ENCODE measurements at places on chromosomes 6 and 20. TPM values are rescaled to one million over a fixed set of nuclear protein-coding genes. Genes with fewer than 3 reads are reported as not detected.
A peak's percentile ranks its signal among the peaks of the same experiment; 100 is the strongest.

DNA sequence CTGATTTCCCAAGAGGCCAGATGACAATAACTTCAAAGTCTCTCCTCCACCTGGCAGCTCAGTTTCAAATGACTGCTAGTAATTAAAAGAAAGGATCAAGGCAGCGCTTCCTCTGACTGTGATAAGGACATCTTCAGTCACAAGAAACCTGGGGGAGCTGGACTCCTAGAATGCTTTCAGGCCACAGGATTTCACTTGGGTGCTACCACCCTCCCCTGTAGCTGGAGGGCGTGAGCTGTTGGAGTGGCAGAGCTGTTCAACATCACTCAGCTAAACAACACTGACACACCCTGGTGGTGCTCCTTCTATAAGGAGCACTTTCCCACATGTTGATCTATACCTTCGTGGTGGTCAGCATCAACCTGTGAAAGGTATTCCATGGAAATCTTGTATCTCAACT, 2.2 kb upstream of the CNR1 start:
- H3K27me3 ChIP-seq = no peaks in the 10 kb centered on the region
- no peak for DNase-seq
- H3K4me3 ChIP-seq = no peak overlapping the region
- no peak overlapping the region for H3K27ac ChIP-seq

- H3K36me3 ChIP-seq = peaks cover 6% of the 10 kb centered on the region
- H3K4me1 ChIP-seq = peaks cover 17% of the 10 kb centered on the region
- peak; percentile 63 for DNase-seq
These were observed at the start of gene EDEM2 for GRCh38 chr20:35146920-35147574. Gene EDEM2, minus strand, starts transcription at chr20:35147336. Its CDS starts 78 bp downstream, at chr20:35147258.

DNA sequence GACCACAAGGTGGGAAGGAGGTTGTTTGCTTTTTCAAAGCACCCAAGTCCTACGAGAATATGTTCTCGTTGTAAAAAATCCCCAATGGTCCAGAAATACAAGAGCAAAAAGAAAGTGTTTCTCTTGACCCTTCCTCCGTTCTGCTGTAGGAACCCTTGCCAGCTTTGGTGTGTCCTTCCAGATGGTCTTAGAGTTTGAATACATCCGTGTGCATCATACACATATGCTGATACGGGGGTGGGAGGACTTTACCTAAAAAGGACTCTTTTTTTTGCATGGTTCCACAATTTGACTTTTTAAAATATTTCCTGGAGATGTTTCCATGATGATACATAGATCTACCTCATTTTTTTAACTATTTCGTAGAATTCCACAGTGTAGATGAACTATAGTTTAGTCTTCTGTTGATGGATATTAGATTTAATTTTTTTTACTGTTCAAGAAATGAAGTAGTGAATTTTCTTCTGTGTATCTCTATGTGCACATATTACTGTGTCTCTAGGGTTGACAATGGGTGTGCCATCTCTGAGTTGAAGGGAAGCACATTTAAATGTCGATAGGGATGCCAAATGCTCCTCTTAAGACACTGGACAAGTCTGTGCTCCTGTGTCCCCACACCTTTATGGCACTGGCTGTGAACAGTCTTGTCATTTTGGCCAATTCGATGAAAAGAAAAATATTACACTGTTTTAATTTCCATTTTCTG, 182.1 kb upstream of the SNX9 start:
- no peaks in the 10 kb centered on the region for H3K27me3 ChIP-seq
- no peak overlapping the region for H3K27ac ChIP-seq
- DNase-seq = no peak

DNA sequence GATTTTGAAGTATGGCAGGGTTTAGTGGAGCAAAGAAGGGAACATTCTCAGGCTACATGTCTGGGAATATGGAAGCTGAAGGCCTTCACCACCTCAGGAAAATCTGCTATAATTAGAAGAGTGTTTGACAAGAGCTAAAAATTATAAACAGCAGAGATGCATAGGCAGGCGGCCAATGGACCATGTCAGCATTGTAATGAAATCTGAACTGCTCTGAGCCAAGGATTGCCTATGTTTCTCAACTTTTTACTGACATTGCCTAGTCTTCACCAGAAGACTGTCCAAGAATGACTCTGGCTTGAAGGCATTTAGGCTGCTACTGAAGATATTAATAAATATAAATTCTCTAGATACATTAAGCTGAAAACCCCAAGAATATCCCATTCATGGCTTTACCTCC, 84.1 kb downstream of the C6orf52 start:
- no peak overlapping the region for H3K4me3 ChIP-seq
- peaks cover 22% of the 10 kb centered on the region for H3K4me1 ChIP-seq
- peak overlapping the region; percentile 54 for H3K27ac ChIP-seq
- no peak for DNase-seq

GRCh38 chr6:45491048-45491735, 113.5 kb upstream of the SUPT3H start:
- no peaks in the 10 kb centered on the region for H3K27me3 ChIP-seq
- no peaks in the 10 kb centered on the region for H3K36me3 ChIP-seq
- DNase-seq = no peak
- H3K4me1 ChIP-seq = no peaks in the 10 kb centered on the region
- H3K27ac ChIP-seq = no peak overlapping the region

GRCh38 chr6:111487661-111488060, 4.6 kb upstream of the REV3L start:
- no peak overlapping the region for H3K4me3 ChIP-seq
- no peak overlapping the region for H3K27ac ChIP-seq
- DNase-seq = no peak
- no peaks in the 10 kb centered on the region for H3K27me3 ChIP-seq
- peaks cover 37% of the 10 kb centered on the region for H3K4me1 ChIP-seq

GRCh38 chr6:167825332-167826229, 1.1 kb upstream of the AFDN start:
- DNase-seq = no peak
- H3K4me1 ChIP-seq = peaks cover 16% of the 10 kb centered on the region
- peak overlapping the region; percentile 41 for H3K27ac ChIP-seq
- H3K4me3 ChIP-seq = peak overlapping the region; percentile 88
- no peaks in the 10 kb centered on the region for H3K27me3 ChIP-seq

DNA sequence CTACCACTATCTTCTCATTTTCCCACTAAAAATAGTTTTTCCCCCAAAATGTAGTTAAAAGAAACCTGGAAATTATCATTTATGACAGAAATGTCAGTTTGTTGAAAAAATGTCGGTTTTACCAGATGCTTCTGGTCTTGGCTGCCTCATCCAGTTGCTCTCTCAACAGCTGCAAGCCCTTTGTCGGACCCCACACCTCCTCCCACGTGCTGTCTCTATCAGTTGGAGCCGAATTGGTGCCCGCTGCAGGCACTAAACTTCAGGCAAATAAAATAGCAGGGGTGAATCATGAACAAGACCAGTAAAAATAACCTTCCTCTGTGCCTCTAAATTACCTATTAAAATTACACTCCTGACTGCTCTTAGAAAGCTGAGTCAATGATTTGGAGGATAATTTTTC, 129.5 kb upstream of the CEP162 start:
- no peak overlapping the region for H3K27ac ChIP-seq
- H3K4me3 ChIP-seq = no peak overlapping the region
- H3K27me3 ChIP-seq = no peaks in the 10 kb centered on the region

GRCh38 chr20:46144432-46145025, 26.4 kb downstream of the CD40 start:
- H3K4me3 ChIP-seq = no peak overlapping the region
- no peaks in the 10 kb centered on the region for H3K27me3 ChIP-seq
- H3K36me3 ChIP-seq = no peaks in the 10 kb centered on the region
- DNase-seq = no peak
- H3K27ac ChIP-seq = no peak overlapping the region

DNA sequence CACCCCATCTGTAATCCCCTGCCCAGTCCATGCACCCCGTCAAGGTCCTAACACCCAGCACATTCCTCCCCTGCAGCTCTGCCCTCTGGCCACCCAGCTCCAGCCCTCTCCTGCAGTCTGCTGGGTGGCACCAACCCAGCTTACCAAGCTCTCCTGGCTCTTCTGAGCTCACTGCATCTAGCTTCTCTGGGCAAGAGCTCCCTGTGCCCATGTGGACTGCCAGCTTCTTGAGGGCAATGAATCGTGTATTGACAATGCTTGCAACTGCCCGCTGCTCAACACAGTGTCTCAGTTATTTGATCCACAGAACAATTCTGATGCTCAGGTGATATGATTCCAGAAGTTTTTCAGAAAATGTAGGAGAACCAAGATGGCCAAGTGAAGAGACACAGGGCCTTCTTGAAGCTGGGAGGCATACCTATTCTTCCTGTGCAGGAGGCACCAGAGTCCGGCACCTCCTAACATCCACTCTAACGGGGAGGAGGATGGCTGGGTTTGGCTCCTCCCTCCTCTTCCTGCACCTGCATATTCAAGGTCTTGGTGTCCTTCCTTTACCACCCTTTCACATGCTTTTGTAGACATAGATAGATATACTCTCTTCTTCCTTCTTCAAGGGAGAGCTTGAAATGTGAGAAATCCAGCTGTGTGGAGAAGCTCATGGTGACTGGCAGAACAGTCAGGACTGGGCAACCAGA, 85.6 kb downstream of the TRERF1 start:
- H3K4me3 ChIP-seq = no peak overlapping the region
- no peaks in the 10 kb centered on the region for H3K27me3 ChIP-seq
- no peaks in the 10 kb centered on the region for H3K36me3 ChIP-seq
- no peak for DNase-seq
- no peaks in the 10 kb centered on the region for H3K4me1 ChIP-seq

- H3K4me1 ChIP-seq = peaks cover 11% of the 10 kb centered on the region
- no peak overlapping the region for H3K4me3 ChIP-seq
- no peak for DNase-seq
- no peaks in the 10 kb centered on the region for H3K27me3 ChIP-seq
These were observed 334.0 kb downstream of the THBS2 start for GRCh38 chr6:168919470-168920179.

DNA sequence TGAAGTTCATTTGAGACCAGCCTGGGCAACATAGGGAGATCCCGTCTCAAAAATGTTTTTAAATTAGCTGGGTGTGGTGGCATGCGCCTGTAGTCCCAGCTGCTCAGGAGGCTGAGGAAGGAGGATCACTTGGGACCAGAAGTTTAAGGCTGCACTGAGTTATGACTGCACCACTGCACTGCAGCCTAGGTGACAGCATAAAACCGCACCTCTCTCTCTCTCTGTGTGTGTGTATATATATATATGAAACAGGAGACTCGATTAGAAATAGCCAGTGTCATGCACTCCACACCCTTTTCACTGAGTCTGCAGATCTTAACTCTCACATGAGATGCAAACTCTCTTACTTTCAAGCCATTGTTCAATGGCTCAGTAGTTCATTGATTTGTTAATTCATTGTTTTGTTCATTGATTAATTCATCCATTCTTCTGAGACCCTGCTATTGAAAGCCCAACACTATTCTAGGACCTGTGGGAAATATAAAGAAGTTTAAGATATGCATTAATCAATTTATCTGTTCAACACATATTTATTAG, 52.4 kb upstream of the MRPS10 start:
- DNase-seq = no peak
- no peak overlapping the region for H3K4me3 ChIP-seq
- no peaks in the 10 kb centered on the region for H3K27me3 ChIP-seq
- H3K4me1 ChIP-seq = no peaks in the 10 kb centered on the region
- no peak overlapping the region for H3K27ac ChIP-seq

GRCh38 chr6:2220154-2220553, 25.3 kb downstream of the GMDS start:
- DNase-seq = no peak
- H3K27me3 ChIP-seq = no peaks in the 10 kb centered on the region
- H3K4me3 ChIP-seq = no peak overlapping the region
- no peak overlapping the region for H3K27ac ChIP-seq
- no peaks in the 10 kb centered on the region for H3K36me3 ChIP-seq

DNA sequence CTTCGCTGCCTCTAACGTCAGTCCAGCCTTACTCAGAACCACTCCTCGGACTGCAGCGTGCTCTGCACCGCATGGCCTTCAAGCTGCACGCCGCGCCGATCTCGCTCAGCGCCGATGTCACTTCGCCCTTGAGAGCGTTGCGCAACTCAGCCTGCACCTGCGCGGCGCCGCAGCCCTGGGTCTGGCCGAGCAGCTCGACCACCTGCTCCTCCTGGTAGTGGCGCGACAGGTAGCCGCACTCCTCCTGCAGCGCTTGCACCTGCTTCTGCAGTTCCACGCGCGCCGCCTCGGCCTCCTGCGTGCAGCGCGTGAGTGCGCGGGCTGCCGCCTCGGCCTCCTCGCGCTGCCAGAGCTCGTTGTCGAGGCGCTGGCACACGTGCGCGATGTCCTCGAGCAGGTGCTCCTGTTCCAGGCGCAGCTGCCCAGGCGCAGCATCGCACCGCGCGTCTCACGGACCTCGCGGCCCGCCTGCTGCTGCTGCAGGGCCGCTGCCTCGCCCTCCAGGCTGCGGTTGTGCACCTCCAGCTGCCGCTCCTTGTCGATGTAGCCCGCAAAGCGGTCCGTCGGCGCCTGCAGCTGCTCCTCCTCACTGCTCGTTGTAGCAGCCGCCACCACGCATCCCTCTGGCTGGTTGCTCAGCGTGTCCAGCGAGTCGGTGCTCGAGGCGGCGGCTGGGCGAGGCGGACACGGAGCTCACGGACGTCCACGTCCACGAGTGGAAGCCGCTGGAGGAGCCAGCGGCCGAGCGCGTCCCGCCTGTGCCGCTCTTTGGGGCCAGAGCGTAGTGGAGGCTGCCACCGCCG, 380.6 kb upstream of the CHD6 start:
- H3K4me1 ChIP-seq = no peaks in the 10 kb centered on the region
- no peaks in the 10 kb centered on the region for H3K27me3 ChIP-seq

- no peak overlapping the region for H3K27ac ChIP-seq
- DNase-seq = no peak
- H3K27me3 ChIP-seq = no peaks in the 10 kb centered on the region
- H3K36me3 ChIP-seq = no peaks in the 10 kb centered on the region
- H3K4me1 ChIP-seq = peaks cover 19% of the 10 kb centered on the region
- H3K4me3 ChIP-seq = no peak overlapping the region
These were observed 28.6 kb upstream of the FAM50B start for GRCh38 chr6:3820563-3820962.

GRCh38 chr20:44582311-44583025, at the start of gene PKIG:
Gene PKIG, plus strand, starts transcription at chr20:44582579. Its CDS starts 31,978 bp downstream, at chr20:44614557.
- H3K36me3 ChIP-seq = no peaks in the 10 kb centered on the region
- no peak for DNase-seq
- peak within 1 kb of the TSS; percentile 88 for H3K27ac ChIP-seq
- H3K27me3 ChIP-seq = no peaks in the 10 kb centered on the region
- peak within 1 kb of the TSS; percentile 69 for H3K4me3 ChIP-seq
- H3K4me1 ChIP-seq = peaks cover 70% of the 10 kb centered on the region

Gene NRSN1
- total RNA-seq = not detected

Gene BTBD9
- total RNA-seq = 30.1 TPM

Gene MLN
- not detected for total RNA-seq

Gene TNFRSF6B
- 32.9 TPM for total RNA-seq

Gene HLA-B
- 552 TPM for total RNA-seq

Gene MMP24OS
- total RNA-seq = 38.3 TPM

Gene TREM2
- 16.5 TPM for total RNA-seq

Gene PRICKLE4
- 4.6 TPM for total RNA-seq

Gene SLC12A5
- not detected for total RNA-seq

Measured in thoracic aorta (tissue), 2 donors.